ENCODE measurements at places on chromosomes 12 and 14. TPM values are rescaled to one million over a fixed set of nuclear protein-coding genes. Genes with fewer than 3 reads are reported as not detected.

SETD1B gene
- total RNA-seq, result 12.8 TPM

RNF34 gene
- total RNA-seq, result 9.9 TPM

PRH2 gene
- not detected for total RNA-seq

GRCh38 chr14:61751475-61751989 is 10.7 kb upstream of the SNAPC1 start:
- DNase-seq, result no peak

DNA sequence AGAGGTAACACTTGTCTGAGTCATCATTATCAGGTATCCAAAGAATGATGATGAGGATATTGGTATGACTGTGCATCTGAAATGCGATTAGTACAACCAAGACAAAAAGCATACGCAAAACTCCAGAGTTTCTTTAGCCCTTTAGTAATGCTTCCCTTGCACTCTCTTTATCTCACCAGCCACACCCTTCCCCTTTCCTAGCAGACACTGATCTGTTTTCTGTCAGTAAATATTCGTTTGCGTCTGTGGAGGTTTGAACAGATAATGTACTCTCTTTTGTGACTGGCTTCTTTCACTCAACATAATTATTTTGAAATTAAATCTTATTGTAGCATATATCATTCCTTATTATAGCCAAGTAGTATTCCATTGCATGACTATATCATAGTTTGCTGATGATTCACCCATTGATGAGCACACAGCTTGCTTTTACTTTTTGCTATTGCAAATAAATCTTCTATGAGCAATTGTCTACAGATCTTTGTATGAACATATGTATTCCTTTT is 775.7 kb downstream of the SLC6A15 start:
- no peak for DNase-seq

DNA sequence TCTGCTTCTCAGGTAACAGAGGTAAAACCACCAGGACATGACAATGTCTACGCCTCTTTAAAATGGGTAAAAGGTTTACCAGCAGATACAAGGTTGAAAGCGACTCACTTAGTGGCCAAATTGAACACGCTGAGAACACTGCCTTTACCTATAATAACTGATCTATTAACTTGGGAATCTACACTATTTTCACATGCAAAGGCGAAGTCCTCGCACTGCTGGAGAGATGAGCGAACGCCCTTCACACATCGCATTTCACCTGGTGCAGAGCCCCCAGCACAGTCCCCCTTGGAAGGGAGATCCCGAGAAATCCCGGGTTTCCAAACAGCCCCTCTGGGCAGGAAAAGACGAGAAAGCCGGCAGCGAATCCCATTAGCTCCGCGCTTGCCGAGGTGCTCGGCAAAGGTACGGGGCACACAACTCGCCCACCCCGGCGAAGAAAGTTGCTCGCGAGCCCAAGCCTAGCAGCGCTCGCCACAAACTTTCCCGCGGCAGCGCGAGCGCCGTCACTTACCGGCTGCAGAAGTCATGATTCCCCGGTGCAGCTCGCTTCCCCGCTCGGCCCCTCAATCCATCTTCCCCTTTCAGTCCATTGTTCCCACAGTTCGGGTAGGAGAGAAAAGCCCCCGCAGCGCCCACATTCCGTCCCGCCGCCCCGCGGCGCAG is 423 bp downstream of the FGD6 start:
- peak; percentile 52 for DNase-seq

DNA sequence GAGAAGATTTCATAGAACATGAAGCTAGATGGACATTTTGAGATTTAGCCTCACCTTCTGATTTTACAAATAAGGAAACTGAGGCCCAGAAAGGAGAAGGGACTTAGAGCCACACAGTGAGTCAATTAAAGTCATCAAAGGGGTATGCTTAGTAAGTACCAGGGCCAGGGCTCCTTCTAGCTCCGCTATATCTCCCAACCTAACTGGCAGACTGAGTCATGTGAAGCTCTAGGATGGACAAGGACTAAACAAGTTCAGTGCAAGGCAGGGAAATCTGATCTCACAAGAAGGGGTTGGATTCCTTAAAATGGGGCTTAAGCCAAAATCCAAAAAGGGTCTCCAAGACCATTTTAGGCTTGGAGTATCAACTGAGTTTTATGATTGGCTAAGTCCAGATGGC is 215.8 kb downstream of the PHLDA1 start:
- DNase-seq, result no peak

DNA sequence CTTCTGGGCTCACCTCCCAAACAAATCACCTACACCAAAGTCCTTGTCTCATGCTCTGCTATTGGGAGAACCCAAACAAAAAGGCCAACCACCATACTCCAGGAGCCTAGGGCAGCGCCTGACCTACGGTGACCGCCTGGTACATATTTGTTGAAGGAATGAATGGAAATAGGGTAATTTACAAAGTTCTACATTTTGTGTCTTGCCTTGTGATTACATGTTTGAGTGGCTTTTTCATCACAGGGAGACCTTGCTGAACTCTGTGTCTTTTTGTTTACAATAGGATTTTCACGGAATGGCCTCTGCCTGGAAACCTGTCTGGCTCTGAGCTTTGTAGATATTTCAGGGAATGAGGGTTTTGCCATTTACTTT is 11.3 kb upstream of the PRIMA1 start:
- no peak for DNase-seq
